H4 (cell line): ENCODE measurements at places on chromosomes 16 and 17.

DNA sequence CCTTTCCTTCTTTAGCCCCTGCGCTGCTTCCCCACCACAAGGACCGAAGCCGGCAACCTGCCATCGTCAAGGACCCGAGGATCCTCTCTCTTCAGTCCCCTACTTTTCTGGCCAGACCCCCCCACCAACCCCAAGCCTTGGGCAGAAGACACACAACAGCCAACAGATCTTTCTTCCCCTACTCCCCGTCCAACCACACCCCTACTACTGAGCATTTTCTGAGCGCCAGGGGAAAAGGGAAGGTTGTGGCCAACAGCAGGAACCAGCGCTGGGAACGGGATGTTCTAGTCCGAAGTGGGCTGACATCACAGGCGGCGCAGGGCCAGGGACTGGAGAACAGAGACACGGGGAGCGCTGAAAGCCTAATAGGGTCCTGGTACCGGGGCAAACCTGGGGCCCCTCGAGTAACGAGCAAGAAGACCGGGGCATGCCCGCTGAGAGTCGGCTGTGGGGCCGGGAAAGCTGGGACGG lies 528 bp downstream of the PER1 start:
- DNase-seq, result no peak

DNA sequence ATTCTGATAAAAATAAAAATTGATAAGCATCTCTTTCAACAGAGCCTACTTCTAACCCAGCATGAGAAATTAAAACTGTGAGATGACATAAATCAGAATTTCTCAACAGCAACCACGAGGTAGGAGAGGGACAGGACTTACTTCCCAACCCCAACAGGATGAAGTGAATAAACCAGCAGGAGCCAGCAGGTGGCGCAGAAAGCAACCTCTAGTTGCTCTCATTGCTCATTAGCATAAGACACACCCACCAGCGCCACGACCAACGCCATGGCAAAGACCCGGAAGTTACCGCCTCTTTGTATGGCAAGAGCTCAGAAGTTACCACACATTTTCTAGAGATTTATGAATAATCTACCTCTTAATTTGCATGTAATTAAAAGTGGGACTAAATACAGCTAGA lies 189.4 kb upstream of the CDH8 start:
- peak; percentile 90 for DNase-seq

GRCh38 chr17:78387977-78388941 lies 9.8 kb downstream of the PGS1 start:
- DNase-seq, result no peak

DNA sequence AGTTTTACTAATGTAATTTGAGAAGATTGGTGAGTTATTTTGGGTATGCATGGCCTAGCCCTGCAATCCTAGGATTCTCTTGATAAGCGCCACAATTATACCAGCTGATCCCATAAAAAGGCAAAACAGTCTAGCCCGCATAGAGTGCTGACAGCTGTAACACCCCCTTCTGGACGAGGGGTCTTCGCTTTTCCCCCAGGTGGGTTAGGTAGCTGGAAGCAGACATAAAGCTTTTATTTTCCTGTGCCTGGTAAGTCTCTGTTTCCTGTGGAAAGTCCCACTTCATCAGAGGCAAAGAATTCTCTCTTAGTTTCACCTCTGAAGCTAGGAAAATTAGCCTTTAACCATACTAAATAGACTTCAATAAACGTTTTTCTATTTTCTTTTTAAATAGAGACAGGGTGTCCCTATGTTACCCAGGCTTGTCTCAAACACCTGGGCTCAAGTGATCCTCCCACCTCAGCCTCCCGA lies 108.3 kb downstream of the YPEL2 start:
- no peak for DNase-seq

DNA sequence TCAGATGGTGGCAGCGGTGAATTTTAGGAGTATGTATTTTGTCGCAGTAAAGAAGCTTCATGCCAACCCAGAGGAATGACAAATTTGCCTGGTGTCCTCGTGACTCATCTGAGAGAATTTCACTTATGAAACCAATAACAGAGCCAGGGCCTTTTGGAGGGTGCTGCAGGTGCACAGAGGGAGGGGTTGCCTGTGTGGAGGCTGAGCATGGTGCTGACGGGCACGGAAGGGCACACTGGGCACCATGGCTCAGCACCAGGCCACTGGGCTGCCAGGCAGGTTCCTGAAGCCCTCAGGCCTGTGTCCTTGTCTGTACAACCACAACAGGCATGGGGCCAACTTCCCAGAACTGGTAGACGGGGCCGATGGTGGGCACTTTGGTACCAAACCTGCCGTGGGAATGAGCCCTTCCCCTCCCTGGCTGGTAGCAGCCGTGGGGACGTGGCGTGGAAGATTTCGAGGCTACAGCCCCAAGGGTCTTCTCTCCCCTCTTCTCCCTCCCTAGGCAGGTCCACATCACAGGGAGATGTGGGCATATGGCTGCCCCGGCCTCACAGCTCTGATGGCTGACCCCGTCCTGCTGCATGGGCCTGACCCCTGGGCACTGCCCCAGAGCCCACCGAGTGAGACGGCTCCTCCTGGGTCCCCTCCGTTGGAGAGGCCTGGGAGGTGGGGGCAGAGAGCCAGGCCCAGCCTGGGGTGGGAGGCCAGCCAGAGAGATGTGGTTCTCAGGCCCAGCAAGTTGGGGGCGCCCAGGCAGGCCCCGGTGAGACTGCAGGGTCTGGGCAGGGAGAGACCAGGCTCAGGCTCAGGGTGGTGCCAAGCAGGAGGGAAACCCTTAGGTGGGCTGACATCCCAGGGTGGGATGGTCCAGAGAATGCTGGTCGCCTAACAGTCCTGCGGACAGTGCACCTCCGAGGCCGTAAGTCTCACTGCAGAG lies 30.2 kb upstream of the ZNF469 start:
- DNase-seq, result no peak

GRCh38 chr17:21463204-21463661 lies 87.1 kb downstream of the KCNJ12 start:
- no peak for DNase-seq
